HFFc6 (cell line): ENCODE measurements at places on chromosomes 5 and 9.
A peak's percentile ranks its signal among the peaks of the same experiment; 100 is the strongest.

GRCh38 chr9:133492061-133493021 lies 13.4 kb upstream of the SLC2A6 start:
- no peak for DNase-seq

DNA sequence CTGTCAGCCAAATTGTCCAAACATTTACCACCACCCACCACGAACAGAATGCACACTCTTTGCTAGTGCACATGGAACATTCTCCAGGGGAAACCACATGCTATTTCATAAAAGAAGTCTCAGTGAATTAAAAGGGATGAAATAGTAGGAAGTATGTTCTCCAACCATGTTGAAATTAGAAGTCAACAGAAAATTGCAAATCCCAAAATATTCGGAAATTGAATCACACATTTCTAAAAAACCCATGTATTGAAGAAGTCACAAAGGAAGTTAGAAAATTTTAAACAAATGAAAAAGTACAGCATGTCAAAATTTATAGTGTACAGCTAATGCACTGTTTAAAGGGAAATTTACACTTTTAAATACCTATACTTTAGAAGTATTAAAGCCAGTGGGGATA lies 50.8 kb downstream of the TGFBR1 start:
- no peak for DNase-seq

DNA sequence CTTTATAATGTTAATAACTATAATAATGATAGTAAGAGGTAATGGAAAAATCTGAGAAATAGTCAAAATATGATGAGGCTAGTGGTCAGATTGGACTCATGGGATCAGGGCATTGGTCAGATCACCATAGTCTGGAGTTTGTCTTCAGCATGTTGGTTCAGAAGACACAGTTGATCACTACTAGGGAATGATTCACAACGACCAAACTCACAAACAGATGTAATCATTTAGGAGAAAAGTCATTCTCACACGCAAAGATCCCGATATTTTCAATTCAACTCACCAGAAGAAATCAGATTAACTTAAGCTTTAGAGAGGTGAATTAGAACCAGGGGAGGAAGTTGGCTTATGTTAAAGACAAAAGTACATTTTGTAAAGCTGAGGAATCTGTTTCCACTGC lies 131.8 kb downstream of the LURAP1L start:
- DNase-seq: no peak

GRCh38 chr9:715743-716400 lies 125.6 kb upstream of the DMRT1 start:
- DNase-seq: peak; percentile 28

DNA sequence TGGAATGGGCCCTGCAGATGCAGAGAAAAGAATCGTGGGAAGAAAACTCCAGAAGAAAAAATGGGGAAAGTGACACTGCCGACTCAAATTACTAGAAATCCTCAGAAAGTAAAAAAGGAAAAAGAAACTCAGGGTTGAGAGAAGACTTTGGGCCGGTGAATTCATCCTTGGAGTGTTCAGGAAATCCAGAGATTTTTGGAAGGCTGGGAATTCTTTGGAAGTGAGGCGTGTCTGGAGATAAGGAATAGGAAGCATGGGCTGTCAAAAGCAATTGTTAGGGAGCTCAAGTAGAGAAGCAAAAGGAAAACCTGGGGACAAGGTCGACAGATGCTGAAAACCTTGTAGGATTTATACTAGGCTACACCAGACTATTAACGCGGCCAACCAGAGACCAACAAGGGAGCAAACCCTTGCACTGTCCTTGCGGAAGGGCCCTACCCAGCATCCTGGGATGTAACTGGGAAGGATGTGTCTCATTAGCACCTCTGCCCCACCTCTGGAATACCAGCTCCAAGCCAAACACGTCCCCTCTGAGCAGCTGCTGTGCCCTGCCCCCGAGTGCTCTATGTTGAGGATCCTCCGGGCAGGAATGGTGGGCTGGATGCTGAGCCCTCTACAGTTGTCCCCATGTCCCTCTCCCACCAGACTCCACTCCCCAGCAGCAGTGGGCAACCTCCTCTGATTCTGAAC lies 11.6 kb downstream of the DAB2IP start:
- DNase-seq: no peak

DNA sequence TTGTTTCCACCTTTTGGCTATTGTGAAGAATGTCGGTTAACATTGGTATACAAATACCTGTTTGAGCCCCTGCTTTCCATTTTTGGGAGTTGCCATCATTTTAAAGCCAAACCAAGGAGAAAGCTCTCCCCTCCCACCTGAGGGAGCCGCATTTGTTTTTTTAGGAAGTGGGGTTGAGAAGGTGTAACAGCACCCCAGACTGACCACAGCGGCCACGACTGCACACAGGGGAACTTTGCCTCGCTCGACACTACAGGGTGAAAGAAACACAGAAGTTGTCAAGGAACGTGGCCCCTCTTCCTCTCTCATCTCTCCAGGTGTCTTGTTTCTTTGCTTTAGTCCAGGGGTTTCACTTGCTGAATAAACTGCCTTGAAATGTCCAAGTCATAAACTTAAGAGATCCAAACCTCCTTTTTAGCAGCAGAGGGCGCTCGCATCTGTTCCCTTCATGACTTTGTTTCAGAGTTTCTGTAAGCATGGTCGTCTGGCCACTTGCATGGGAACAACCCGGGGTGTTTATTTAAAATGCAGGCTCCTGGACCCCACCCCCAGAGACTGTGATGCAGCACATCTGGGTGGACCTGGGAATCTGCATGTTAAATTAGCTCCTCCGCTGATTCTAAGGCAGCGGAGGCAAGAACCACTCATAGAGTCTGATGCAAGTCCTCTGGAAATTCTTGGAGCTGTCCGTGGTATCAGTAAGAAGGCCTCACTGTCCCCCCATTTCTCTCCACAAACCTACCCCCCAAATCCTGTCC lies 2.1 kb upstream of the TTLL11 start:
- DNase-seq: peak; percentile 44

DNA sequence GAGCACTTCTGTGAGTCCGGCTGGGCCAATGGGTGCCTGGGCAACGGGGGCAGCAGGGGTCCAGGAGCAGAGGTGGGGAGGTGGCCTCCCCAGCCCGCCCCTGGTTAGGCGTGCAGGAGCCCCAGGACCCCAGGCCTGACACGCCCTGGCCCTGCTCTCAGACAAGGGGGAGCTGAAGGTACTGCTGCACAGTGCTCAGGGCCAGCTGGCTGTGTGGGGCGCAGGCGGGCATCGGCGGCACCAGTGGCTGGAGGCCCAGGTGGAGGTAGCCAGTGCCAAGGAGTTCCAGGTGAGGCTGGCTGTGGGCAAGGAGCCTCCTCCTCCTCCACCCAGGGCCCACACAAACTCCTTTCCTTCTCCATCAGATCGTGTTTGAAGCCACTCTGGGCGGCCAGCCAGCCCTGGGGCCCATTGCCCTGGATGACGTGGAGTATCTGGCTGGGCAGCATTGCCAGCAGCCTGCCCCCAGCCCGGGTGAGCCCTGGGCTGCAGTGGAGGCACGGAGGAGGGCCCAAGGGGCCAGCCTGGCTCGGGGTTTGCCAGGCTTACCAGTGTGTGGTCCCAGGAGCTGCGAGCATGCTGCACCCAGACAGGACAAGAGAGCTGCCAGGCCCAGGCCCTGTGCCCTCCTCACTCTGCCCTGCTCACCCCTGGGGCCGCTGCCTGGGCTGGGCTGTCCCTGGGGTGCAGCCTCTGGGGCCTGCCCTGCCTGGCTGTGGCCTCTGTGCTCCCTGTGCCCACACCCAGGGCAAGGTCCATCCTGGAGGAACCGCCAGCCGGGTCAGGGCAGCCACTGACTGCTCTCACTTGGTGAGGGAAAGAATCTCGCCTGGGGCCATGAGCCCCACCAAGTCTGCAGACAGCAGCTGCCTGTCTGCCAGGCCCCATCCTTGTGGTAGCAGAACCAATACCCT lies 7.0 kb downstream of the MAMDC4 start:
- DNase-seq: peak; percentile 30

DNA sequence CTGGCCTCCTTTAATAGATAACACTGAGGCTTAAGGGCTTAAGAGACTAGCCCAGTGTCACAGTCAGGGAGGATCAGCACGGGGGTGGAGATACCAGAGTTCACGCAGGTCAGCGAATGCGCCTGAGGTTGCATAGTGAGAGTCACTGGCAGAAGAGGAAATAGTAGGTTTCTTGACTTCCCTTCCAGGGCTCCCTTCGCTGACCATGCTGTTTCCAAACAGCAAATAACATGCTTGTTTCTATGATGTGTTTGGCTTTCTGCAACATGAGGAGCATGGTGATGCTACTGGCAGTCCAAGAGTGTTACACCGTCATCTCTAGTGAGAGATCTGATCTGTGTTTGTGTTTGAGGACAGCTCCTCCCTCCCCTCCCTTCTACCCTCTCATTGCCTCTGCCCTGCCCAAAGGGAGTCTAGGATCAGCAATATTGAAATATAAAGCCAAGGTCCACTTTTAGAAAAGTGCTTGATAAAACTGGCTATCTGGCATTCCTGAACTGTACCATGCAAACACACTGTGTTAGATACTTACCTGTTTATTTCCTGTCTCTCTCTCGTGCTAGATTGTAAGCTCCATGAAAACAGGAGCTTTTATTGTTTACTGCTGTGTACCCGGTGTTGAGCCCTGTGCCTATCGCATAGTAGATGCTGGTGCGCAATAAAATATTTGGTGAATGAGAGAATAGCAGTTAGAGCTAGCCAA lies 12.3 kb downstream of the TLE4 start:
- no peak for DNase-seq

GRCh38 chr5:55481293-55481855 lies 53.4 kb downstream of the PLPP1 start:
- no peak for DNase-seq

DNA sequence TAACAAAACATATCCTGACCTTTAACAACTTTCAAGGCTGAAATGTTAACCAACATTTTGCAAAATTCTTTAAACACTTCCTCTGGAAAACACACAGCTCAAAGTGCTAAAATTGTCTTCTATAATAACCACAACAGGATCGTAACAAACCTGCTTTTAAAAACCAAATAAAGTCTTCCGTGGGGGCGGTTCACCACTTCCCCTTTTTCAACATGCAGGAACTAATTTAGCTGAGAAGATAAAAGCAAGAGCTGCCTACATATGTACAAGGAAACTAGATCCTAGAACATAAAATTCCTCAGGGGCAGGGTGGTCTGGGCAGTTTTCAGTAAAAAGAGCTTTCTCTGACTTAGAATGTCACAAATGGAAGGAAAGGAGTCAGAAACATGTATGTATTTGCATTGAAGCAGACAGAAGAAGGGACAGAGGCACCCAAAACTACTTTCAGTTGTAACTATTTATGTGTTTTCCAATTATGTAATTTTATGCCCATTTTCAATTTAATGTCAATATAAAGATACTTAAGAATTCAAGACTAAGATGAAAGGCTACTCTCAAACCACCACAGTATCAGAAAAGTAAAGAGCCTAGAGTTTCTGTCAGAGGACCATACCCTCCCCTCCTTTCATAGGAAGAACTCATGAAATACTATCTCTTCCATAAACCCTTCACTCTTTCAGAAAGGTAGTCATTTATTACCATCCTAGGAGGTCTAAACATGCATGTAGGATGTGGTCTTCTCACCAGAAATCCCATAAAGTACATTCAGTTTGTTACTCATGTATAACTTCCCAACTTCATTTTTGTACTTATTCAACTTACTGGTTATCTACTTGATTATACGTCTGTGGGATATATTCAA lies 185.9 kb upstream of the RASA1 start:
- no peak for DNase-seq

DNA sequence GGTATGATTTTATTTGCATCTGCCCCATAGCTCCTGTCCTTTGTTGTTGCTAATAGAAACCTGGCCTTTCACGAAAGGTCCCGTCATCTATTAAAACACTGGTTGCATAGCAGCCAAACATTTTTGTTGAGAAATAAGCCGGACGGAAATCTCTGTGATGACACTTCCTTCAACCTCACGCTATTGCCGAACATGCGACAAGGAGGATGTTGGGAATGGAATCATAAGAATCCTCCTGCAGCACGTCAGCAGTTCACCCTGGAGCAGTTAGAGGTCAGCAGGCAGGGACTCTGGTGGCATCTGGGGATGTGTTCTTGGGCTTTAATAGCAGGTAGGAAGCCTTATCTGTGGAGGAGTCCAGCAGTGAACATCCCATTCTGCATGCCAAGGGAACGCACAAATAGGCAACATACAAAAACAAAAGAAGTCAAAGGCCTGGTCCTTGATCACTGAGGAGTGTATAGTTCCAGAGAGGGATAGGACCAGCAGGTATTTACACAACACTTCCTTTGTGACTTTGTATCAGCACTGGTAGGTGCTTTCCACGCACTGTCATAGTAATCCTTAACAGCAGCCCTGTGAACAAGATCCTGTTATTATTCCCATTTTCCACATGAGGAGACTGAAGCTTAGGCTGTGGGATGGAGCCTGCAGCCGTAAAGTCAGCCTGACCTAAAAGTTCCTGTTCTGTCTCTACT lies 33.4 kb downstream of the ARHGAP26 start:
- DNase-seq: no peak

DNA sequence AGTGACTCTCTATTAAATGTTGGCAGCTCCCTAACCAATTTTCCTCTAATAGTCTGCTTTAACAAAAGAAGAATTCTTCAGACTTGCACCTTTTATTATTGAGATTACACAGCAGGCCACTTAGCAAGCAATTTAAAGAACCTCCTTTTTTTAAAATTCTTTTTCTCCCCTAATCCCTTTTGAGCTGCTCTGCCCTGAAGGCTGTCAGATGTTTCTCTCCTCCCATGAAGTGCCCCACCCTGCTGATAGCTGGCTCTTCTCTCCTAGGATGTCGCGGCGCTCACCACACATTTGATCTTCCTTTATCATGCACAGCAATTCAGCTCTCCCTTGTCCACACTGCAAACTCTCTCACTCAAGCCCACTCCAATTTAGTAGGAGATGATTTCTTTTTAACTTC lies 1471.1 kb upstream of the ACO1 start:
- no peak for DNase-seq

DNA sequence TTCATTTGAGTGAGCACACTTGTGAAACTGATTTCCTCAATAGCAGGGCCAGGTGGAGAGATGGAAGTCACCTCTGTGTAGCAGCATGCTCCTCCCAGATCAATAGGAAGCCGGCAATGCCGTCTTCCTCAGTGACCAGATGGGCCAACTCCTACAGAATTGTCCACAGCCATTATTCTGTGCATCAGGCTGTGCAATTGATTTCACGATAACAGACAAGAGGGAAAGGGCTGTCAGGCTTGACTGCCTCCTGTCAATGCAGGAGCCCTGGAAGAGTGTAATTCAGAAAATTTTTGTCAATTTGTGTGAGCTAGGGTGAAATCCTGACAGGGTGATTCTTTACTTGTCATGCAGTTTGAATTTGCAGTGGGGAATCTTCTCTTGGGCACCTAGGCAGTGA lies 838.4 kb upstream of the NUDT12 start:
- DNase-seq: no peak

GRCh38 chr5:64156261-64156660 lies 9.4 kb upstream of the RNF180 start:
- DNase-seq: no peak

GRCh38 chr5:123095798-123096120 lies 6.7 kb downstream of the PRDM6 start:
- no peak for DNase-seq

DNA sequence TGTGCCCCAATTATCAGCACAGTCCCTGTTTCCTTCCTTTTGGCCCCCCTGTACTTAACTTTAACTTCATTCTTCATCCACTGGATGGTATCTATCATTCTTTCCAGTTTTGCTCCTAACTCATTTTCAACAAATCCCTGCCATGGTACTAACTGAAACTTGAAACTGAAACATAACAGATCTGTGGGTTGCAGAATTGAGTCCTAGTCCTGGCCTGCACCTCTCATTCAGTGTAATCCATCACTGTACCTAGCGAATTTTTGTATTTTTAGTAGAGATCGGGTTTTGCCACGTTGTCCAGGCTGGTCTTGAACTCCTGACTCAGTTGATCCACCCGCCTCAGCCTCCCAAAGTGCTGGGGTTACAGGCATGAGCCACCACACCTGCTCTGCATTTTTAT lies 15.3 kb upstream of the PIK3R1 start:
- DNase-seq: no peak
